CD4-positive, alpha-beta memory T cell (primary cell): ENCODE measurements at places on chromosomes 6 and 20.

- DNase-seq = no peak
Observed at GRCh38 chr6:3791526-3792203, 40.2 kb upstream of the PXDC1 start.

DNA sequence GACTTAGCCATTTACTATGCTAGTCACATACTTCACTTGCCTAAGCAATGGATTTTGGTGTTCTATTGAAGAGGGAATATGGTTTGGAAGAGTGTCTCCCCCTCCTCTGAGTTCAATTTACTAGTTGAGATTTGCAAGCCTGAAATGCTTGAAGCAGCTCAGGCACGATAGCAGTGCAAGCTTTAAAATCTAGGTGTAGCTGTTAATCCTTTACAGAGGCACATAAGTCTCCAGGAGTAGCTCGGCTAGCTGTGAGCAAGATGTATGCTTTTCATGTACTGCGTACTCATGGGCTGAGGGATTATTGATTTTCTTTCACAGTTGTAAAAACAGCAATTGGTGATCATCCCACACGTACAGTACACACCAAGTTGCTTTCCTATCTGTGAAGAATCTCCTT is 726 bp downstream of the FLRT3 start:
- DNase-seq = no peak

GRCh38 chr6:11258260-11259237 is 26.1 kb upstream of the NEDD9 start:
- DNase-seq = peak; percentile 69

GRCh38 chr6:1080453-1081337 is 231.2 kb upstream of the FOXQ1 start:
- no peak for DNase-seq

GRCh38 chr6:26432627-26433201 is 7.6 kb upstream of the BTN3A3 start:
- no peak for DNase-seq

DNA sequence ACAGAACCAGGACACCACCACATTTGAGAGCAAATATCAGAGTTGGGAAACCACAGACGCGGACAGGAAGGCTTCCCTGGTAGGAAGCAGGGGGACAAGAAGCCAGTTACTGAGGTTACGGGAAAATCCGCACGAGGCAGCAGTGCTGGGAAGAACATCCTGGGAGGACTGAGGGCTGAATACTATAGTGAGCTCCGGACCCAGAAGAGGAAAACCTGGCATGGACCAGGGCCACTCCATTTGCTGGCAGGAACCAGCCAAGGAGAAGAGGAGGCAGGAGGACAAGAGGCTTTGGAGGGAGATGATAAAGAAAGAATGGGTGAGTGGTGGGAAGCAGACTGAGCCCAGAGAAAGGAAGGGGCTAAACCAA is 6.1 kb upstream of the DSN1 start:
- DNase-seq = no peak

GRCh38 chr6:170553534-170554012 is 466 bp upstream of the PSMB1 start:
- DNase-seq = no peak

DNA sequence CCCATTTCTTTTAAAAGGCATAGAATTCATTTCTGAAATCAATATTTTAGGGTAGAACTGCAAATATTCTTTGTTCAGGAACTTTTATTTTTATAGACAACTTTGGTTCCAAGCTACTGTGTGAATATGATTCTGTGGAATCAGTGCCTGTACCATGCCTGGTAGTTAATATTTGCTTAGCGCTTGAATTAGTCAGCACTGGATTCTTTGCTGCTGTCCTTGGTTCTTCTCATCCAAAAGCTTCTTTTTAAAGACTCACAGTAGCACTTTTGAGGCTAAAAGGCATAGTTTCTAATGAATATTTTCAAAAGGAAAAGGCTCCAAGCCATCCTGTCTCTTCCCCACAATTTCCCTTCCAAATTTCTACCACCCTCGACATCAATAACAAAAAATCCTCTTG is 109.5 kb downstream of the SLC35F1 start:
- DNase-seq = no peak

DNA sequence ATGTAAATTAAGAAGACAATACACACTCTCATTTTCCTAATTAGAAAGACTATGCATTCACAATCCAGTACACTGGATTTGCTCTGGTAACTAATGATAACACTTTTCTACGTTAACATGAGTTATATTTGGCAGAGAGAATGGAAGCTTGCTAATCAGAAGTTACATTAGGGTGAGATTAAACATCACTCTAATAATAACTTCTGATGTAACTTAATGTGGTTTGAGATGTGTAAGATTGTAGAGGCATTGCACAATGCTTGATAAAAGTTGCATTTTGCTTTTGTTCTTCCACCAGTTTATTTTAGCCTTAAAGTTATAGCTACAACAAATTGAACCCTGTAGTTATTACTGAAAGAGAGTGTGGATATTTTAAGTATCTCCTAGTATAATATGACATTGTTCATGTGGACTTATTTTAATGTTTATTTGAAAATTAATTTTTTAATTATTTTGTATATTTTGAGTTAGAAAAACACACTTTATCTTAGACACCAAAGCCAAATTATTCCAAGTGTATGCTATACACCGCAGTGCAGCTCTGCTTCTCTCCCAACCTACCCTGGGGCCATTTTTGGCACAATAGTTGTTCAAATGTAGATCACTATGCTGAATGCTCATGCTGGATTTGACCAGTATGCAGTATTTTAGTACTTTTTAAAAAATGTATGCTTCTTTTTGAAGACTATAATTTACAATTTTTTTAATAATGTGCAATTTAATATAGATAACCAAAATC is 143.2 kb downstream of the SLC16A10 start:
- DNase-seq = no peak

GRCh38 chr6:130945401-130945919 is 117.6 kb downstream of the EPB41L2 start:
- no peak for DNase-seq

DNA sequence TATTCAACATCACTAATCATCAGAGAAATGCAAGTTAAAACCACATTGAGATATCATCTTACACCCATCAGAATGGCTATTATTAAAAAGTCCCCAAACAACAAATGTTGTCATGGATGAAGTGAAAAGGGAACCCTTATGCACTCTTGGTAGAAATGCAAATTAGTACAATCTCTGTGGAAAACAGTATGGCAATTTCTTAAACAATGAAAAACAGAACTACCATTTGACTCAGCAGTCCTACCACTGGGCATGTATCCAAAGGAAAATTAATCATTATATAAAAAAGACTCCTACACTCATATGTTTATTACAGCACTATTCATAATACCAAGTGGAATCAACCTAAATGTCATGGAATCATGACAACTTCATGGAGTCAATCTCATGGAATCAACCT is 611.3 kb upstream of the GJE1 start:
- DNase-seq = no peak

- no peak for DNase-seq
Observed at GRCh38 chr6:62285612-62286469, at the start of gene KHDRBS2. Gene KHDRBS2 (minus strand): TSS chr6:62286225.

DNA sequence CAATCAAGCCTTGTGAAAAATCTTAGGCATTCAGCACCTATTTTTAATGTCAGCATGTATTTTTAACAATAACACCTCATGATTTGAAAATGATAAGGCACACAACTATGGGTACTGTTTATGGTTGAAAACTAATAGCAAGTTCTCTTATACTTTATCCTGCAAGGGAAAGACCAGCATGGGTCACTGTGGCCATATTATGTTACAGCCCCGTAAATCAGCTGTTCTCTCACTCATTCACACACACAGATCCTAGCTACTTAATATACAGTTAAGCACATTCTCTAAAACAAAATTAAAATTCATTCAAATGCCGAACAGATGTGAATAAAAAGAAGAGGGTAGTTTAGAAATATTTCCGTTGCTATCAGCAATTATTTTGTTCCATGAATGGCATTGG is 224.4 kb downstream of the OGFRL1 start:
- no peak for DNase-seq

- no peak for DNase-seq
Observed at GRCh38 chr20:63268256-63268655, 4.4 kb upstream of the ARFGAP1 start.

DNA sequence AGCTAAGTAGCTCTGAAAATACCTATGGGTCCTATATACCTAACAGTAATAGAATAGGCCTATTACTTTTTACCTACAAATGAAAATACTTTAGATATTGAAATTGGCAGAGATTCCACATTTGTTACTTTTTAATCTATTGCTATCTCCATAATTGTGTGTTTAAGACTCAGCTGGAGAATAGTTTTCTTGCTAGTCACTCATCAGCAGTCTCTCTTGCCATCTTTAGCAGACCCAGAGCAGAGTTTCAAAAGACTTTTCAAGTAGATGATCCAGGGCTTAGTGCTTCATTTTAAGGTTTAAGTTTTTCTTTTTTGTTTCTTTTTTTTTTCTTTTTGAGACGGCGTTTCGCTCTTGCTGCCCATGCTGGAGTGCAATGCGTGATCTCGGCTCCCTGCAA is 12.9 kb downstream of the ANKS1A start:
- DNase-seq = no peak

- no peak for DNase-seq
Observed at GRCh38 chr6:129645106-129645829, 64.7 kb downstream of the ARHGAP18 start.

GRCh38 chr6:50520326-50521266 is 192.7 kb upstream of the TFAP2D start:
- no peak for DNase-seq

- DNase-seq = no peak
Observed at GRCh38 chr20:34574426-34574825, 15.9 kb downstream of the MAP1LC3A start.

- no peak for DNase-seq
Observed at GRCh38 chr6:47759364-47759763, 22.5 kb upstream of the OPN5 start.

DNA sequence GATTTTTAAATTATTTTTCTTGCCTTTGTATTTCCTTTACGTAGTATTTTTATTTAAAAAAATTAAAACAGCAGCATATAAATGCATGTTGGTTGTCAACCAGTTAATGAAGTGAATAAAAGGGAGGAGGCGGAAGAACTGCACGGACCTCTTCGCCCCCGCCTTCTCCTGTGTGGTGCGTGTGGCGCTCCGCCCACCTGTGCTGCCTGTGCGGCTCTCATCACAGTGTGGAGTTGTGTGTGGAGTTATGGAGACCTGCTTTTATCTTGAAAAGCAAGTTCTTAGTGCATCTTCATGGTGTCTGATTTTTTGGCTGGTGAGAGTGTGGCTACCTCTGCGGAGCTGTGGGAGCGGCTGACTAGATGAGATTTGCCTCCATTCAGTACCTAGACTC is 58.4 kb downstream of the PTPN1 start:
- no peak for DNase-seq

DNA sequence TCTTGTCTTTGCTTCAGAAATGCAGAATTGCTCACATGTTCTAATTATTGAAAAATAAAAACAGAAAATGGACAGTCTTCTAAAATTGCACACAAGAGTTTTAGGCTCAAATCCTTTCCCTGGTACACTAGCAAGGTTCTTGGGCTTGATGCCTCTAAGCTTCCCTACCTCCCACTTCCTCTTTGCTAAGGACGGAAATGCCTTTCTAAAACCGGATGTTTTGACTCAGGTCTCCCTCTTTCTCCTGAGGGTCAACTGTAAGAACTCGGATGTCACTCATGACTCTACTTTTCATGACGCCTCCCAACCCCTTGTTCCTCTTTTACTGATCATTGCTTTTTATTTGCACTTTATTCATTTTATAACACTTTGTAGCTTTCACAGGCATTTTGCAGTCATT is 613.5 kb downstream of the C6orf118 start:
- no peak for DNase-seq

DNA sequence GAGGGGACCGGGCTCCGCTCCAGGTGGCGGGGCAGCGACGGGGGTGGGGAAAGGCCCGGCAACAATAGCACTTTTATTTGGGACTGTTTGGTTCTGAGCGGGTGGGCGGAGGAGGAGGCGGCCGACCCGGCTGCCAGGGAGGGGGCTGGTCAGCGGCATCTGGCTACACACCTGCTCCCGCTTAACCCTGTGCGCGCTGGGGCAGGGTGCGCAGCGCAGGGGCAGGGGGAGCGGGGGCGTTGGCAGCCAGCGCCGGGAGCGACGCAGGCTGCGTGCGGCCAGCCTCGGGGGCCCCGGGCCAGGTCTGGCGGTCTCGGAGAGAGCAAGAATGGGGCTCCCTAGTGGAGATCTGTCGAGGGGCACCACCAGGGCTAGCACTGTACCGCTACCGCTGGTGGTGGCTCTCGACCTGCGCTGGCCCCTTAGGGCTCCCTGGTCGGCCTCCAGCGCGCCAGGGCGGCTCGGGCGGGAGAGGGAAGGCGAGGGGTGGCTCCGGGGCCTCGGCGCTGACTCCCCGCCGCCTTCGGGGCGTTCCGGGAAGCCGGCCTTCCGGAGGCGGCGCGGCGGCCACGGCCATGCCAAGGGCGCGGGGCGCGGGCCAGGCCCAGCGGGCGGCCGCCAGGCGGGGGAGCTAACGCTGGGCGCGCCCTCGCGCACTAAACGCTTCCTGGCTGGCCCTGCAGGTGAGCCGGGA is 92.4 kb downstream of the NCR2 start:
- peak; percentile 17 for DNase-seq

GRCh38 chr6:41939176-41939847 is 2.3 kb downstream of the CCND3 start:
- DNase-seq = no peak

- no peak for DNase-seq
Observed at GRCh38 chr20:47043086-47043485, 148.4 kb downstream of the EYA2 start.

- DNase-seq = no peak
Observed at GRCh38 chr6:17057322-17057721, 44.5 kb upstream of the STMND1 start.

DNA sequence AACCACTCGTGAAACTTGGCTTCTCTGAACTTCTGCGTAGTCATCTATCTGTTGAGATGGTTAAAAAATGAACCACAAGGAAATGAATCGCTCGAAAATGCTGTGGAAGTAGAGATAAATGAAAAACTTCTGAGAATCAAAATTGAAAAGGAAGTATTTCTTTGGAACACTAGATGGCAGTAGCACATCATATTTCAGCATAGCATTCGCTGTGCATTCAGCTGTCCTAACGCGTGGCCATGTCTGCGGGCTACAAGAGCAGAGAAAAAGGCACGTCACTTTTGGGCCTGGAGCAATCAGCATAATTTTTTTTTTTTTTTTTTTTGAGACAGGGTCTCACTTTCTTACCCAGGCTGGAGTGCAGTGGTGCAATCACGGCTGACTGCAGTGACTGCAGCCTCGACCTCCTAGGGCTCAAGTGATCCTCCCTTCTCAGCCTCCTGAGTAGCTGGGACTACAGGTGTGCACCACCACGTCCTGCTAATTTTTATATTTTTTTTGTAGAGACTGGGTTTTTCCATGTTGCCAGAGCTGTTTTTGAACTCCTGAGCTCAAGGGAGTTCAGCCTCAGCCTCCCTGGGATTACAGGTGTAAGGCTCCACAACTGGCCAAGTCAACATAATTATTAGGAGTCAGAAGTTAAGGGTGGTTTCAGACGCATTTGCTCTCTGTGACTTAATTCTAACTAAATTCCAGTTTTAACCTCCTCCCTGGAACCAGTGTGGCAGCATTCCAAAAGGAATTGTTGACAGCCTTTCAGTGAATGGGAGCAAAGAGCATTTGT is 8.8 kb upstream of the PERP start:
- peak; percentile 64 for DNase-seq
